ENCODE measurements at places on chromosomes 7 and 10.

DNA sequence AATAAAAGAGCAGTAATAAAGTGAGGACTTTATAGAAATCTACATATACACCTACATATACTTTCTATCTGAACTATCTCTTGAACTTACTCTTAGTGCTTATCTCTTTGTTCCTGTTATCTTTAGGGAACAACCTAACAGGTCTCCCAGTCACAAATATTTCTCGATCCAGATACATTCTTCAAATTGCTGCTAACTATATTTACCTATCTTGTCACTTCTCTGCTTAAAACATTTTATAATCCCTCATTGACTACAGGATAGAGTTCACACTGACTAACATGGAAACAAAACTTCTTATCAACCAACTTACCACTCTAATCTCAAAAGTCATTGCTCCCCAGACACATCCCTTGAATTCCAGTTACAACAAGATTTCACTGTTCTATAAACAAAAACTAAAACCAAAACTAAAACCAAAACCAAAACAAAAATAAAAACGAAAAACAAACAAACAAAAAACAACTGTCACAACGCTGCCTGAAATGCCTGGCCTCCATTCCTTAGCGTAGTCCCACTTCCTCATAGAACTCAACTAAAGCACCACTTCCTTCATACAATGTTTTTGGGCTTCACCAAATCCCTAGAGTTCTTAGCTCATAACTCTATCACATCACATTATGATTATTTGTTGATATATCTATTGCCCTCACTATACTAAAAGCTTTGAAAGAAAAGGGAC lies 134.7 kb downstream of the SEMA3D start:
- DNase-seq = no peak

- no peak for DNase-seq
Measured at GRCh38 chr10:78684947-78685346, 383.8 kb upstream of the ZMIZ1 start.

DNA sequence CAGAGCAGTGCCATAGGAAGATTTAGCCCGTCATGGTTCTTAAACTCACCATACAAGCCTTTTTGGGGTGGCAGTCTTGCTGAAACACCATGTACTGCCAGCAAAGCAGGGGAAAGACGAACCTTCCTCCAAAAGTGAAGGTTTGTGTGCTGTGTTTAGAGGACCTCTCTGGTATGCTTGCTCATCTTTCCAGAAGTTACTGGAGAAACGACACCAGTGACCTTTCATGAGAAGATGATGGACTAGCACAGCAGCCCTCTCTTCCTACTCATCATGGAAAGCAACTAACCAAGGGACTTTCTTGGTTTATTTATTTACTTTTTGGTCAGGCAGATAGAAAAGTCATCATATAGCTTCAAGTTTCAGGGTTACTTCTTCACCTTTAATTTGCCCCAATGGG lies 247.4 kb downstream of the PTEN start:
- no peak for DNase-seq

GRCh38 chr7:74587435-74588126 lies 69.9 kb upstream of the GTF2I start:
- DNase-seq = peak; percentile 81

GRCh38 chr7:158702944-158703343 lies 1.7 kb downstream of the NCAPG2 start:
- DNase-seq = no peak

GRCh38 chr7:94042381-94042780 lies 38.2 kb upstream of the BET1 start:
- peak; percentile 21 for DNase-seq

DNA sequence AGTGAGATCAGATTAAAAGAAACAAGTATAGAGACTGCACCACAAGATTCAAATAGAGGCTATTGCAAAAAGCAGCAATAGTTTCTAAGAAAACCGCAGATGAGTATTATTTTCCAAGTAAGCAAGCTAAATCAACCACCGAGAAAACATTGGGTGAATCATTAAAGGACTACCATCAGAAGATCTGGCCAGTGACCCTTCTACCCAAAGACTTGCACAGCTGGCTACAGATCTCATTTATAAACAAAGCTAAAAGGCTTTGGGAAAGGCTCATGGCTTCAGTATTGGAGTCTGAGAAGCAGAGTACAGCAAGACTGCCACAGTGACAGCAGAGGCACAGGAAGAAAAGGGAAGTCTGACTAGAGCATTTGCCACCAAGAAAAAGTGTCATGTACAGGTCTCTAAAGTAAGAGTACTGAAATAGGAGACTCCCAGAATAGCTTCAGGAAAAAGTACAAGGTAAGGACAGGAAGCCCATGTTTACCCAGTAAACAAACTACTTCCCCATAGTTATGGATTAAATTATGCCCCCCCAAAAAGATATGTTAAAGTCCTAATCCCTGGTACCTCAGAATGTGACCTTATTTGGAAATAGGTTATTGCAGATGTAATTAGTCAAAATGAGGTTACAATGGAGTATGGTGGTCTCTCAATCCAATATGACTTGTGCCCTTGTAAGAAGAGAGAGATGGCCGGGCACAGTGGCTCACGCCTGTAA lies 19.0 kb downstream of the STEAP1 start:
- DNase-seq = peak; percentile 23

DNA sequence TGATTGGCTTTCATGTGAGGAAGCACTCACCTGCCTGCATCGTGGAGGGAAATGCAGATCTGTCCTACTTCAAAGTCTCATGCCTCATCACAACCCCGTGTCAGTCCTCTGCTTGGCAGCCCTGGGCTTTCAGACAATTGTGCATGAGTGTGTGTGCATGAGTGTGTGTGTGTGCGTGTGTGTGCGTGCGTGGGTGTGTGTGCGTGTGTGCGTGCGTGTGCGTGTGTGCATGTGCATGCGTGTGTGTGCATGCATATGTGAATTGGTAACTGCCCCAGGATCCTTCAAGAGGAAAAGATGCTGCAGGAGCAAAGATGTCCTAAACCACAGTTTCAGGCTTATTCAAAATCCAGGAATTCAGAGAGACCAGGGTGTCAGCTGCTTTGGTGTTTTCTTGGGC lies 71.3 kb downstream of the LANCL2 start:
- DNase-seq = no peak
